ENCODE measurements at places on chromosomes 7 and 10.

DNA sequence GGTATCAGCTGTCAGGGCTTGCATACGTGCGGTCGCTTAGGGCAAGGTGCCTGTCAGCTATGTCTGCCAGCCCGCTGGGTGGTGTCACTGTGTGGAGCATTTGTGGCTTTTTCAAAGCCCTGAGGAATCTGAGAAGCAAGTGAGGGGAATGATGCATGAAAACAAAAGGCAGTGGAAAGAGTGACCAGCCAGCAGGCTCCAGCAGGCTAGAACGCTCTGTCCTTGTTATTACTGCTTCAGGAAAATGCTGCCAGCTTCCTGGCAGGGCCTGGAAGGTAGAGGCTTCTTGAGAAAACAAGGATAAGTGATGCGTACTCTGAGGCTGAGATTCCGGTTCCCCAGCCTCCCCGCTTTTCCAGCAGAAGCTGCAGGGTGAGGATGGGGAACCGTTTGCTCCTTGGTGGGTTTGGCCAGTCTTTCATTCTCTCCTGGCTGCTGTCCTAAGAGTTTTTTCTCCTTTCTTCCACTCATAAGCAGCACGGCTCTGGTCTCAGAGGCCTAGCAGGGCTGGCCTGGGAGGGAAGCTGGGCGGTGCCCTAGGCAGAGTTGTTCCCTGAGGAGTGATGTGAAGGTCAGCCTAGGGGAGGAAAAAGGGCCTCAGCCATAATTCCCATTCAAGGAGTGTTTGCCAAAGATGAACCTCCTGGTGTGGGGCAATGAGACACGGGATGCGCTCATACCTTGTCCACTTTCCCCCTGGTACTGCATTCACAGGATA is 42.8 kb upstream of the MKLN1 start:
- DNase-seq = peak; percentile 9

- no peak for DNase-seq
Observed at GRCh38 chr7:32102432-32102873, 32.2 kb upstream of the PDE1C start.

- DNase-seq = no peak
Observed at GRCh38 chr10:59627366-59628018, 82.2 kb downstream of the SLC16A9 start.

- no peak for DNase-seq
Observed at GRCh38 chr7:6246251-6246917, 26.0 kb downstream of the CYTH3 start.

- DNase-seq = no peak
Observed at GRCh38 chr10:124324856-124325632, 93.7 kb downstream of the OAT start.

GRCh38 chr7:22452142-22452959 is 47.6 kb downstream of the STEAP1B start:
- DNase-seq = no peak

- DNase-seq = no peak
Observed at GRCh38 chr7:118777308-118777707, 552.8 kb downstream of the ANKRD7 start.

DNA sequence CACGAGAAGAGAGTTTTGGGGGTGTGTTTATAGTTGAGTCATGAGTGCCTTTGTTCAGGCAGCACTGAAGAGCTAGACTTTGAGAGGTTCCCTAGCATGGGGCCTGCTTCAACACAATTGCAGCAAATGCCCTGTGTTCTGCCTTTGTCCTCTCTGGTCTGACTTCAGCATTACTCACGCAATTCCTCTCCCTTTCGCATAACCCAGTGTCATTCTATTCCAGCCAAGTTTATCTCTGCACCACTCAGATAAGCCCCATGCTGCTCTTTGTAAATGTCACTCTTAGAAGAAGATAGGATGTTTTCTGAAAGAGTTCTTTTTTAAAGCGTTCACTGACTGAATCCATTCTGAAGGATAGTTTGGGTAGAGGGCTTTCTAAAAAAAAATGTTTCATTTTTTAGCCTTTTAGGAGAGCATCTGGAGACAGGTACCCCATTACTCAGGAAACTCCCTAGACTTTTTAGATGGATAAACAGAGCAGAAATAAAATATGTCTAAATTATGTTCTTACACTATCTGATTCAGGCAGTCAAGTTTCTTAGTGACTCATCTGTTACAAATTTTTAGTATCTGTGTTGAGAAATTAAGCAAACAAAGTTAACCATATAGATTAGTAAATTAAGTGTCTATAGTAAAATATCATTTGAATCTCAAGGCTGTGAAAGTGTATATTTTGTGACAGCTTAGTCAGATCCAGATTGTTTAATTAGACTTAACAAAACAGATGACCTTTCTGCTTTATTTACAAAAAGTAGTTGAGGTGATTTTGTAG is 318.5 kb downstream of the GPR158 start:
- peak; percentile 26 for DNase-seq

DNA sequence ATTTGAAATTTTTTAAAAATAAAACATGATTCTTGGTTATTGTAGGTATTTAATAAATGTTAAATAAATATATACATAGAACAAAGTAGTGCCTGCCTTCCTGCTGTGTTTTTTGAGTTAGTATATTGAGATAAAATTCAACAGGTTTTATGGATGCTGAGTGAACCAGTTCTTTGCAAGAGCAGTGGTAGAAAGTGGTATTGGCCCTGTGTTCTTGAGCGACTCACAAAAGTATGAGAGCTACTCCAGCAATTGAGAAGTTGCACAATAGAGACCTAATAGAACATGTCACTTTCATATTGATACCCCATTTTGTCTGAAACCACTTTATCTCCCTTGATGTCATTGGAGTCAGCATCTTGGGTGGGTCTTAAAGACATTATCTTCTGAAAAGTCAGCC is 32.6 kb upstream of the GJD4 start:
- DNase-seq = no peak

- DNase-seq = no peak
Observed at GRCh38 chr7:122535086-122535485, 163.8 kb downstream of the RNF133 start.

- peak; percentile 21 for DNase-seq
Observed at GRCh38 chr10:12579954-12580858, 230.9 kb downstream of the CAMK1D start.

- no peak for DNase-seq
Observed at GRCh38 chr7:80346704-80347103, 165.2 kb downstream of the GNAT3 start.

- DNase-seq = no peak
Observed at GRCh38 chr7:99834382-99834781, 6.6 kb downstream of the CYP3A43 start.

- no peak for DNase-seq
Observed at GRCh38 chr7:11538751-11539299, 293.2 kb downstream of the THSD7A start.

DNA sequence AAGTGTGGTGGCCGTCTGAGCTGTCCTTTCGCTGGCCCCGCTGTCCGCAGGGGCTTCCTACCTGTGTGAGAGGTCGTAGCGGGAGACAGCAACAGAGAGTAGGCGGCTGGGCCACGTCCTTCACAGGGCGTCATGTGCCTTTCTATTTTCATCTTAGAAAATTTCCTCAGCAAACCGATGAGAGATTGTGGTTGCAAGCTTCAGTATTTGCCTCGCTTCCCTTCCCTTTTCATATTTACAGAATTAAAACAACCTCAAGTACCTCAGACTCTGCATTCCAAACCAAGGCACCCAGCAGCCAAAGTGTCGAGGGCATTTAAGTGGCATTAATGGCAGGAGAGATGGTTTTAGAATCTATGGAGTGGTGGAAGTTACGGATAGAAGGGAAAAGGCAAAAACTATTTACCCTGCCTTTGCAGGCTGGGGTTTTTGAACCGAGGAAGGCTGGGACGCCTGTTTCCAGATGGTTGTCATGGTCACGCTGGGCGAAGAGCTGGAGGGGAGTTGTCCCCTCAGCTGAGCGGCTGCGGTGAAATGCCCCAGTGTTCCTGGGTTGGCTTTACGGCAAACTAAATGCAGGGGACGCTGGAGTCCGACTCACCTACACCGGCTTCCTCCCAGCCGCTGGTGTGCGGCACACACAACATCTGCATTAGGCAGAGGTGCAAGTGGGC is 41.9 kb downstream of the WIPI2 start:
- no peak for DNase-seq

DNA sequence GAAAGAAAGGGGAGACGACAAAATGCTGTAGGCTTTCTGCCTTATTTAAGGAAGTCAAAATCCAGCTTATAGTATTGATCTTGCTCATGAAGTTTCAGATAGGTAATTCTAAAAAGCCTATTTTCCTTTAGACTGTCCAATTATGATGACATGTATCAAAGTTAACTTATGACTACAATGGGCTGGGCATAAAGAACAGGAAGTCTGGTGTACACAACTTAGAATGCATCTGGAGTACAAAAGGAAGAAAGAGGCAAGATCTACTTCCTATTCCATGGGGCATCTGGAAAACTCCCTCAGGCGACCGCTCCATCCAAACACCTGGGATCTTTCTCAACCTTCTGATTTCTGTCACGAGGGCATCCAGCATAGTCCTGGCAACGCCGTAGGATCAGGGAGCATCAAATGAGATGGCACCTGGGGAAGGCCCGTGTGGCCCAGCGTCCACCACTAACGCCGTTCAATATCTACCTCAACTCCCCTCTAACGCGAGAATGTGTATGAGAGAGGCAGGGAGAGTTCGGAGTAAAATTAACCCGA is 512 bp downstream of the FAM24B start:
- no peak for DNase-seq

DNA sequence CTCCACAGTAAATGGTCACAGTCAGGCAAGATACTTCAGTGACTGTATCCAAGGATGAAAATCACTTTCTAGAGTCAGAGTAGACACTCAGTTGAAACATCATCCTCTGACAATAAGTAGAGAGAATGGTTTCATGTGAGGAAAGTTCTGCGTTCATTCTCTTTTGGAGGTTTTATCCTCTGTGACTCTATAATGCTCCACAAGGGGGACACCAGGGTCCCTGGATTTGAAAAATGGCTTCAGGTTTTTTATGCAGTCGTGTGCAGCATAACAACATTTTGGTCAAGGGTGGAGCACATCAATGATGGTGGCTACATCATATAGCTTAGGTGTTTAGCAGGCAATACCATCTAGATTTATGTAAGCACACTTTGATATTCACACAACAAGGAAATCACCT is 40.4 kb downstream of the TMEM168 start:
- DNase-seq = no peak

DNA sequence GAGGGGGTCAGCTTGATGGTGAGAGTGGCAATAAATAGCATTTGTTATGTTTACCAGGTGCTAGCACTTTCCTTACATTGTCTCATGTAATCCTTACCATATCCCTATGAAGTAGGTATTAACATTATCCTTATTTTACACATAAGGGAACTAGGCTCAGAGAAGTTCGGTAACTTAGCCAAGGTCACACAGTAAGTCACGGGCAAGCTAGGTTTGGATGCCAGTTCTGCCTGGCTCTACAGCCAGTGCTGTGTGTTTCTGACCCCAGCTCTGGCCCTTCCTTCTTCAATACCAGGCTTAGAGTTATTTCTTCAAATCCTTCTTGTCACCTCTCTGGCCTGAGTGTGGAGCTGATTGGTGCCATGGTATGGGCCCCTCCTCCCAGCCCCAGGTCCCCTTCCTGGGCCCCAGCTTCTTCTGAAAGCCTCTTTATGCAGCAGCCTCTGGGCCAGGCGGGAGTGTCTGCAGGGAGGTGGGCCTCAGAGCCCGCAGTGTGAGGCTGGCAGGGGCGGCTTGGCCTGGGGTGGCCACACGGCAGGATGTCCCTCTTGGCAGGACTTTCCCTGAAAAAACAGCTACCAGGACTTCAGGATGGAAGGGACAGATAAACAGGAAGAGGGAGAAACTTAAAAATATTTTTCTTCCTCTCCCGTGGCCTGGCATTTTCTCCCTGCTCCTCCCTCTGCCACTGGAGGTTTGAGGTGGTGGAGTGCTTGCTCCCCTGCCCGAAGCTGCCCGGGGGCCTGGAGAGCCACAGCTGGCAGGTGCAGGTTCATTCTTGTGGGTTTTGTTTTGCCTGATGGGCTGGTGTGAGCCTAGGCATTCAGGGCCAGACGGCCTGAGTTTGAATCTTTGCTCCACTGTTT is 20.6 kb downstream of the PALD1 start:
- DNase-seq = no peak

DNA sequence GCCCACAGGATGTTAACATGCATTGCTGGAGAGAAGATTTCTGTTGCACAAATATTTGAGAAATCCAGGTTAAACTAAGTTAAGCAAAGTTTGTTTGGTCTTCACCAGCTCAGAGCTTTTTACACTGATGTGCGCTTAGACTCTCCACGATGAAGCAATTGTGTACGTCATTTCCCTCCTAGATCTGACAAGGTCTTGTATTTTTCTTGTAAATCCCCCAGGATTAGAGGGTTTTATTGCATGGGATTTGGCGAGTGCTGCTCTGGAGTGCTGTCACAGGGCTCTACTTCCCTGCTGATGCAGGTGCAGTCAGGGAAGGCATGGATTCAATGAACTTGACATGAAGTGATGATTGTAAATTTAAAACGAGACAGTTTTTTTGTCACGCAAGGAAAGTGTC is 173.3 kb downstream of the PDE1C start:
- DNase-seq = no peak

- DNase-seq = no peak
Observed at GRCh38 chr10:121222842-121223241, 371.7 kb downstream of the WDR11 start.

DNA sequence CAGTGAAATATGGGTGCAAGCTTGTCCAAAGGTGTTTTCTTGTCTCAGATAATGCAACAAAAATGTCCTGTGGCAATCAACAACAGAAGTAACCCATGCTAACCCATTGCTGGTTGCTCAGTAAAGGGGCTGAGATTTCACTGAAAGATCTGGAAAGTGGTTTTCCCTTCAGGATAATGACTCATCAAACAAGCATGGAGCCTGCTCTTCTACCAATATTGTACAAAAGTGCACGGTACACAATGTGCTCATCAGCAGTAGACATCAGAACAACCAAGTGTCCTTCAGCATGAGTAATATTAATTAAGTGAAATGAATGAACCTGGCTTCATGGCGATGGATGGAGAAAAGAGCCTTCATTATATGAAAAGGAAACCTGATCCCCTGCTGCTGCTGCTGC is 287.1 kb upstream of the NEBL start:
- no peak for DNase-seq

- DNase-seq = no peak
Observed at GRCh38 chr10:68151453-68151852, 42.2 kb downstream of the MYPN start.

Measured in NCI-H2081 (cell line).